Esophagus squamous epithelium (tissue), 5 donors: ENCODE measurements at places on chromosomes 16 and 17. TPM values are rescaled to one million over a fixed set of nuclear protein-coding genes. Genes with fewer than 3 reads are reported as not detected.

GRCh38 chr17:69062860-69063581 lies 2.3 kb upstream of the ABCA9 start:
- H3K36me3 ChIP-seq = no peaks in the 10 kb centered on the region
- no peaks in the 10 kb centered on the region for H3K27me3 ChIP-seq
- H3K4me1 ChIP-seq = no peaks in the 10 kb centered on the region
- no peak overlapping the region for H3K4me3 ChIP-seq
- H3K27ac ChIP-seq = no peak overlapping the region
- DNase-seq = no peak

DNA sequence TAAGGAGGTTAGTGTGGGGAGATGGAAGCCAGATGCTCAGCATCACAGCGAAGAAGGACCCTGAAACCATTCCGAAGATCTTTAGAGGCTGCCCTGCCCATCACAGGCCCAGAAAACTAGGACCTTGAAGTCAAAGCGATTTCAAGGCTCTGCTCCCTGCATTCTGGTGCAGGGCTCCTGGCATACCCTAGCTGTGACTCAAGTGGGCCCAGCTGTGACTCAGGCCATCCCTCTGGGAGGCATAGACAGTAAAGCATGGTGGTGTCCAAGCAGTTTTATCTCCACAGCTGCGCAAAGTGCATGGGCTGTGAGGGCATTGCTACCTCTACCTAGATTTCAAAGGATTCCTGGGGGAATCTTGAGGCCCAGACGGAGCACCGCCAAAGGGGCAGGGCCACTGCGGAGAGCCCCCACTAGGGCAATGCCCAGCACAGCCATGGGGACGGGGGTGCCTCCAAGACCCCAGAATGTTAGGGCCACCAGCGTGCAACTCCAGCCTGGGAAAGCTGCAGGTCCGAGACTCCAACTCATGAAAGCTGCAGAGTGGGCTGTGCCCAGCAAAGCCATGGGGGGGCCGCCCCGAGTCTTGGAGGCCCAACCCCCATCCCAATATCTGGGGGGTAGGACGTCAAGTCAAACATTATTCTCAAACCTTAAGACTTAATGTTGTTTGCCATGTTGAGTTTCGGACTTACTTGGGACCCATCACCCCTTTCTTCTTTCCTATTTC lies 11.7 kb upstream of the ZNF594 start:
- no peak overlapping the region for H3K4me3 ChIP-seq
- DNase-seq = no peak
- no peaks in the 10 kb centered on the region for H3K27me3 ChIP-seq
- no peaks in the 10 kb centered on the region for H3K4me1 ChIP-seq

GRCh38 chr16:55539488-55539887 lies 27.0 kb upstream of the CAPNS2 start:
- H3K27ac ChIP-seq = no peak overlapping the region
- H3K36me3 ChIP-seq = peaks cover 19% of the 10 kb centered on the region
- peaks cover 20% of the 10 kb centered on the region for H3K4me1 ChIP-seq
- H3K4me3 ChIP-seq = no peak overlapping the region
- DNase-seq = no peak

DNA sequence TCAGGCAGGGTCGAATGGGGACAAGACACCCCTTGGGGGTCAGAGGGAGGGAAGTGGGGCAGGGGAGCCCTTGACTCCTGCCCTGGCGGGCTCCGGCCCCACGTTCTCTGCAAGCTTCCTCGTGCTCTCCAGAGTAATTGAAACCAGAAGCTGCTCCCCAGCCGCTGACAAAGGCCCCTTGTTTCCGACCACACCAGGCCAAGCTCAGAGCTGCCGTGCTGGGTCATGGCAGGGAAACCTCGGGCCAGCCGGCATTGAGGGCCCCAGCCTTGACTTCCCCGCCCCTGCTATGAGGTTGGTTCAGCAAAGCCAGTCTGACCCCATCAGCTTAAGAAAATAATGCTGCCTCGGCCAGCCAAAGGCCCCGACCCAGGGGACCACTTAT lies 43.3 kb downstream of the TIMM22 start:
- no peak for DNase-seq
- peak overlapping the region; percentile 81 for H3K27ac ChIP-seq
- no peaks in the 10 kb centered on the region for H3K27me3 ChIP-seq

- no peak overlapping the region for H3K27ac ChIP-seq
- H3K27me3 ChIP-seq = no peaks in the 10 kb centered on the region
- no peak for DNase-seq
- no peak overlapping the region for H3K4me3 ChIP-seq
These were observed 19.1 kb upstream of the ALDH3A2 start for GRCh38 chr17:19629449-19629848.

GRCh38 chr17:364766-365165 lies 12.2 kb upstream of the RPH3AL start:
- H3K27ac ChIP-seq = no peak overlapping the region
- no peak overlapping the region for H3K4me3 ChIP-seq
- no peaks in the 10 kb centered on the region for H3K4me1 ChIP-seq

- DNase-seq = no peak
- H3K36me3 ChIP-seq = no peaks in the 10 kb centered on the region
- no peaks in the 10 kb centered on the region for H3K27me3 ChIP-seq
- no peak overlapping the region for H3K27ac ChIP-seq
- no peak overlapping the region for H3K4me3 ChIP-seq
- no peaks in the 10 kb centered on the region for H3K4me1 ChIP-seq
These were observed 76.3 kb upstream of the WSB1 start for GRCh38 chr17:27217631-27218030.

- no peak overlapping the region for H3K4me3 ChIP-seq
- no peaks in the 10 kb centered on the region for H3K27me3 ChIP-seq
- peak overlapping the region; percentile 84 for H3K27ac ChIP-seq
- peaks cover 34% of the 10 kb centered on the region for H3K4me1 ChIP-seq
- no peak for DNase-seq
- H3K36me3 ChIP-seq = no peaks in the 10 kb centered on the region
These were observed 11.1 kb downstream of the ST3GAL2 start for GRCh38 chr16:70427786-70428177.

DNA sequence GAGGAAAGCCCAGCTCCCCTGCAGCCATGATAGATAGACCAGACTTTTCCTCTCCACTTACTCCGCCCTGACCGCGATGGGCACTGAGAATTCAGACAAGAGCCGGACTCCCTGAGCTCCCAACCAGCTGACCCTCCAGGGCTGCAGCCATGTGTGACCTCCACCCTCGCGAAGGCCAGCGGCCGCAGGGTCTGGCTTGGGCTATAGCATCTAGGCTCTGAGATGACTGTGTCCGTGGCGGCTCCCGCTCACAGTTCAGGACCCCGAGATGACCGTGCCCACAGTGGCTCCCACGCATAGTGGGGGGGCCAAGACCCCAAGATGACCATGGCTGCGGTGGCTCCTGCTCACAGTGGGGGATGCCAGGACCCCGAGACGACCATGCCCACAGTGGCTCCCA lies 18.0 kb downstream of the ZFPM1 start:
- H3K27ac ChIP-seq = no peak overlapping the region
- no peak for DNase-seq
- H3K36me3 ChIP-seq = no peaks in the 10 kb centered on the region
- H3K27me3 ChIP-seq = no peaks in the 10 kb centered on the region
- H3K4me1 ChIP-seq = no peaks in the 10 kb centered on the region
- no peak overlapping the region for H3K4me3 ChIP-seq

DNA sequence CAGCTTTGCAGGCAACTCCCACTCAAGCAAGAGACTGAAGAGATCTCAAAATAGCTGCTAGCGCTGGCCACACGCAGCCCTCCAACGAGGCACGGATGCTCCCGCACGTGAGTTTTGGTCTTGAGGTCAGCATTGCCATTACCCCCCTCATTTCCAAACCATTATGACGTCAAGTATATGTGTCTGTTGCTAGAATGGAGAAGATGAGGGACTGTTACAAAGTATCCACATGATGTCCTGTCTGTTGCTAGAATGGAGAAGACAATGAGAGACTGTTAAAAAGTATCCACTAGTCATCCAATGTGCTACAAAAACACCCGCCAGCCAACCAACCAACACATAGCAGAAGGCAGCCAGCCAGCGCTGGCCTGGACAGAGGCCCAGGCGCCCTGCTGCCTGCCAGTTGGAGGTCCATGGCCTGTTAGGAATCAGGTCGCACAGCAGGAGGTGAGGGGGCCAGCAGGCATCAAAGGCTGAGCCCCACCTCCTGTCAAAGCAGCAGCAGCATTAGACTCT lies 24.8 kb downstream of the KLHDC4 start:
- peaks cover 10% of the 10 kb centered on the region for H3K4me1 ChIP-seq
- H3K27me3 ChIP-seq = no peaks in the 10 kb centered on the region
- H3K36me3 ChIP-seq = peaks cover 6% of the 10 kb centered on the region
- H3K27ac ChIP-seq = no peak overlapping the region
- no peak overlapping the region for H3K4me3 ChIP-seq

- no peaks in the 10 kb centered on the region for H3K27me3 ChIP-seq
- no peak overlapping the region for H3K4me3 ChIP-seq
- DNase-seq = no peak
These were observed 11.5 kb upstream of the MMD start for GRCh38 chr17:55433029-55433628.

- H3K27me3 ChIP-seq = no peaks in the 10 kb centered on the region
- H3K4me3 ChIP-seq = no peak overlapping the region
- no peak overlapping the region for H3K27ac ChIP-seq
- no peaks in the 10 kb centered on the region for H3K36me3 ChIP-seq
These were observed 4.8 kb upstream of the MEAK7 start for GRCh38 chr16:84509032-84509950.

DNA sequence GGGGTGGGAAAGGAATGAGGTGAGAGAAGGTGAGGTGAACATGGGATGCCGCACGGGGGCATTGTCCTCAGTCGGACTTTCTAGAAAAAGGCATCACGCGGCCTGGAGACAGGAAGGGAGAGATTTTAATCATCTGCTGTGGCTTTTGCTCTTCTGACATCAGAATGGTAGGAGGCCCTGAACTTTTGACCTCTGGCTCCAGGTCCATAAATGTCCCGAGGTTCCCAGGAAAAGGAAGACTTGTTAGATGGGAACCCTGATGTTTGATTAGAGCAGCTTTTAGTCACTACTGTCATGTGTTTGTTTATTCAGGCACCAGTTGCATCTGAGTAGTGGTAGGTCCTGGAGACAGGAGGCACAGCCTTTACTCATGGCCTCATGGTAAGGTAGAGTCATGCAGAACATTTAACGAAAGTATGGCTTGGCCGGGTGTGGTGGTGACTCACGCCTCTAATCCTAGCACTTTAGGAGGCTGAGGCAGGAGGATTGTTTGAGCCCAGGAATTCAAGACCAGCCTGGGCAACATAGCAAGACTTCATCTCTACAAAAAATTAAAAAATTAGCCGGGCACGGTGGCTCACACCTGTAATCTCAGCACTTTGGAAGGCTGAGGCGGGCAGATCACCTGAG lies 203.1 kb downstream of the MSI2 start:
- no peaks in the 10 kb centered on the region for H3K27me3 ChIP-seq
- no peak overlapping the region for H3K4me3 ChIP-seq
- no peak overlapping the region for H3K27ac ChIP-seq
- DNase-seq = no peak

DNA sequence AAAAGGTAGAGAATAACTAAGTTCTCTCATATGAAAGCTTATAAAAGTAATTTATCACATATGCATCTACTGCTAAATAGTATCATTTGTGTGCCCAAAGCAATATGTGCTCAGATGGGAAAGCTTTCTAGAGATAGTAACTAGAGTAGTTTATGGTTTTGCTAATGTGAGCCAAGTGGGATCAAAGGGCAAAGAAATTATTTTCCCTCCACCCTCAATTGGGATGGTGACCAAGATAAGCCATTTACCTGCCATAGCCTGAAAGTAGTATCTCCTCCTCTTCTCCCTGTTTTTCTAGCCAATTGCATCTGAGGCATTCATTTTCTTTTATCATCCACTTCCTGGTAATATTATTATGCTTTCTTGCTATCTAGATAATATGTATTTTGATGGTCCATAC lies 41.9 kb upstream of the KCNJ16 start:
- no peaks in the 10 kb centered on the region for H3K4me1 ChIP-seq
- H3K4me3 ChIP-seq = no peak overlapping the region
- no peak overlapping the region for H3K27ac ChIP-seq
- DNase-seq = no peak
- no peaks in the 10 kb centered on the region for H3K36me3 ChIP-seq

GRCh38 chr17:81166033-81166492 lies at the start of gene AATK:
AATK (minus strand) TSS chr17:81166221; CDS start chr17:81165992, 229 bp downstream.
- no peak for DNase-seq
- H3K27ac ChIP-seq = peak within 1 kb of the TSS; percentile 29
- H3K27me3 ChIP-seq = peaks cover 5% of the 10 kb centered on the region
- no peaks in the 10 kb centered on the region for H3K36me3 ChIP-seq

GRCh38 chr17:30160419-30161172 lies 44.0 kb downstream of the NSRP1 start:
- H3K27me3 ChIP-seq = no peaks in the 10 kb centered on the region
- no peak for DNase-seq
- H3K4me3 ChIP-seq = no peak overlapping the region
- no peak overlapping the region for H3K27ac ChIP-seq
- H3K36me3 ChIP-seq = no peaks in the 10 kb centered on the region

GRCh38 chr16:69930117-69930776 lies 20.9 kb upstream of the CLEC18A start:
- H3K27me3 ChIP-seq = no peaks in the 10 kb centered on the region
- no peak overlapping the region for H3K27ac ChIP-seq
- DNase-seq = no peak
- peaks cover 91% of the 10 kb centered on the region for H3K36me3 ChIP-seq
- H3K4me3 ChIP-seq = no peak overlapping the region

DNA sequence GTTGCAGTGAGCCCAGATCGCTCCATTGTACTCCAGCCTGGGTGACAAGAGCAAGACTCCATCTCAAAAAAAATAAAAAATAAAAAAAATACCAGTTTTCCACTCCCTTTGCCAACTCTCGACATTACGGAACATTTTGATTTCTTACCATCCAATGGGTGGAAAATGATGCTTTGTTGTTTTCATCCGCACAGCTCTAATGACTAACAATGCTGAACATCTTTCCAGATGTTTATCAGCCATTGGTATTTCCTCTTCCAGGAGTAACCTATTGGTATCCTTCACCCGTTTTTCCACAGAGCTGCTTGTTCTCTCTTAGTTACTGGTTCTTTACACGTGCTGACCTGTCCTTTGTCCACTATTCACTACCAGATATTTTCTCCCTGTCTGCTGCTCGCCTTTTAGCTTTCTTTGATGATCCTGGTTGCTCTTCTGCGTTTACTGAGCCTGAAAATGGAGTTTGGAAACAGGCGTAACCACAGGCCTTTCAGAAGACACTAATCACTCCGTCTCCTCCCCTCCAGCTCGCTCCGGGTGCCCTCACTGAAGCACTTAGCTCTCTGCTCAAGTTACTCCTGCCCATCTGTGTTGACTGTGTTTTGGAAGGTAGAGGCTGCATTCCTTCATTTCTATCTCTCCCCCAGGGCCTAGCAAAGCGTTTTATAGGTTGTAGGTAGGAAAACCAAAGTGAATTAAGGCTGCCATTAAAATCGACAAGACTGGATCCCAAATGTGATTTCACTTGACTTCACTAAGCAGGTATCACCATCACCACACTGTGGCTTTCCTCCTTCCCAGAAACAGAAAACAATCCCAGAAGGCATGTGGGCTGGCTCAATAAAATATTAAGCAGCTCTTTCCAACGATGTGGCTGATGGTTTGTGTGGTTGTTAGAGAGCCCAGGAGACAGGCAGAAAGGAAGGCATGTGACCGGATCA lies 8.9 kb downstream of the SHPK start:
- peaks cover 97% of the 10 kb centered on the region for H3K36me3 ChIP-seq
- no peak overlapping the region for H3K4me3 ChIP-seq
- DNase-seq = no peak
- H3K4me1 ChIP-seq = no peaks in the 10 kb centered on the region
- H3K27ac ChIP-seq = no peak overlapping the region

Gene CES5A
- not detected for total RNA-seq

Gene TLCD3B
- not detected for total RNA-seq

Gene DYNLRB2
- total RNA-seq = not detected

Gene HBA1
- total RNA-seq = 1.0 TPM

Gene PYDC1
- not detected for total RNA-seq

Gene OSGIN1
- 8.6 TPM for total RNA-seq

Gene SOX8
- 0.19 TPM for total RNA-seq

Gene CDK5R1
- total RNA-seq = 9.6 TPM
